ENCODE measurements at places on chromosomes 1 and 21.

DNA sequence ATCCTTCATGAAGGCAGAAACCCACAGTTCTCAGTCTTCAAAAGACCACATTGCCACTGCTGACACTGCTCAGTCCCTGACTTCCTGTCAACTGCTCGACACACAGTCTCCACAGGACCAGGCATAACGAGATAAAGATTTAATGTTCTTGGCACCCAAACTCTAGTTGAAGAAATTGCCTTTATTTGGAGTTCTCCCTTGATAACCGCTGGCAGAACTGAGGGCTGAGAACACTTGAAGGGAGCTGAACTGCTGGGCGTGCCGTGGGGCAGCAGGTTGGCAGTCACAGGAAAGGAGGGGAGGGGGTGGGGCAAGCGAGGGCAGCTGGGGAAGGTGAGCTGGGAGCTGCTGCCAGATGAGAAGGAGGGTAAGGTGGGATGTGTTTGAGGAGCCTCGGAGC is 15.9 kb downstream of the HENMT1 start:
- DNase-seq = no peak

GRCh38 chr1:68162761-68163160 is 69.6 kb downstream of the WLS start:
- DNase-seq = no peak

- no peak for DNase-seq
These were observed 47.2 kb downstream of the S1PR1 start for GRCh38 chr1:101284021-101284420.

GRCh38 chr1:53108646-53109580 is 33.5 kb downstream of the SLC1A7 start:
- no peak for DNase-seq

DNA sequence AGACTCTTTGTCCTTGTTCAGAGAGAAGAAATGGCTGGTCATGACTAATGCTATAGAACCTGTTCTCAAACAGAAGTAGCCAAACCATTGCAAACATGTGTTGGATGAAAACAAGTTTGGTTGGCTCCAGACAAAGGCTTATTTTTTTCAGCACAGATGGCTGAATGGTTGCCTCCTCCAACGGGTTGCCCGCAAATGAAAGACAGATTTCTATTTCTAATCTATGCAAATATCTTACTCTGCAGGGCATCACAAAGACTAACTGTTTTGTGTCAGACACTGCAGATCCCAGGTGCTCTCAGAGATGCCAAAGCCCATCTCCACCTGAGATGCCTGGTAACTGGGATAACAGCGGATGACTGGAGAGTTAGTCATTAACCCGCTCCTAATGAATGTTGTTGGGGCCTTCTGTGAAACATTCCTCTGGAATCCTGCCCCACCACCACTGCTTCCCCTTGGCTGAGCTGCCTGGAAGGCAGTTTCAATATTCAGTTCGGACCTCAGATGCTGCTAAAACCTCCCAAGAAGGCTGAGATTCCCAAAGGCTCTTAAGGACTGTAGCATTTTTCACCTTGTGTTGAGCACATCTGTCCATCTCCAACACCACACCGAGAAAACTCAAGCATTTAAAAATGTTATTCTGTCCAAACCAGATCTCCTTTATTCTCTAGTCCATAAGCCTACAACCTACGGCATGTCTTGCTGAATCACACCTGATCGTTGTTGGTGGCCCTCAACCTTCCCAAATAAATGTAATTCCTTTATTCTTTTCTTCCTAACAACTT is 104.4 kb downstream of the PTPN14 start:
- DNase-seq = peak; percentile 94

All from HS-5 (cell line).